ENCODE measurements at places on chromosomes 5 and 9.

- DNase-seq, result no peak
These were observed 30.9 kb downstream of the JAK2 start for GRCh38 chr9:5015934-5016333.

- DNase-seq, result no peak
These were observed 89.8 kb downstream of the NREP start for GRCh38 chr5:111667128-111667736.

DNA sequence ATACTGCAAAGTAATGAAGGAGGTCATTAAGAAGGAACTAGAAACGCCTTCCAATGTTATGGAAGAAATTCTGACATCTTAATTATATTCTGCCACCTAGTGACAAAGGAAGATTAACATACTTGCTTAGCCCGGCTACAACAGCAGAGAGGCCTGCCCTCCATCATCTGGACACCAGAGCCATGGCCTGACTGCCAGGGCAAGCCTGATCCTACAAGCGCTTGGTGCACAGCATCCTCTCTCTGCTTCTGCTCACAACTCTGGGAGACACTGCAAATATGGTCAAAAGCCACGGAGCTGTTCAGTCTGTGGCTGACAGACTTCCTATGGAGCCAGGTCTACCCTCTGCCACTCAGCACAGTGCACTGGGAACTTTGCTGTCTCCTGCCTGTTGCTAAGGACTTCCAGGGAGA is 87.3 kb upstream of the SLC44A1 start:
- no peak for DNase-seq

DNA sequence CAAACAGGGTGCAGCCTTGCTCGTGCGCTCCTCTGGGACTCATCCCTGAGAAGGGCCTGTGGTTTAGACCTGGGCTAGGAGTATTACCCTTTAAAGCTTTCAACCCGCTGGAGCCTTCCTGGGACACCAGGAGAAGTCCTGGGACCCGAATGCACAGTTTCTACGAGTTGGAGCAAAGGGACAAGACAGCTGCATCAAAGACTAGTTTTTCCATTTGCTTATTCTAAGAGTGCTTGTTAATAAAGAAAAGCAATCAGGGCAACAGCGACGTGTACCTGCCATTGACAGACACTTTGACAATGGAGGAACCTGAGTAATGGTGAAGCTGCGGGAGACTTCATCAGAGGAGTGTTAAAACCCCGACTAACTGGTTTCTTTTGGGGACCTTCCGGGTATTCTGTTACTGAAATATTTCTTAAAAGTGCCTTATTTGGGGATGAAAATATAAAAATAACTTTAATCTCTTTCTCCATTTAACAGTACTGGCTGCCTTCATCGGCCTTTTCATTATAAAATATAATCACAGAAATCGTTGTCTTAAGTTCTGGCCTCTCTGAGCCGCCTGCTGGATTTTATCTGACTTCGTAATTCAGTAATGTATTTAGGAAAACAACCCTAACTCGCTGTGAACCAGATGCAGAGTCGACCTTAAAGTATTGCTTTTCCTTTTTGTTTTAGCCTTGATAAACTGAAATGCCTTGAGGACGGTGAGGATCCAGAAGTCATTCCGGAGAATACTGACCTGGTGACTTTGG is 732 bp downstream of the SNAPC3 start:
- DNase-seq, result no peak

- no peak for DNase-seq
These were observed 368.8 kb downstream of the GLIS3 start for GRCh38 chr9:3931058-3931457.

GRCh38 chr5:140596321-140596741 is 31.7 kb downstream of the SLC35A4 start:
- no peak for DNase-seq

GRCh38 chr9:96064826-96065481 is 189.5 kb downstream of the ERCC6L2 start:
- no peak for DNase-seq

DNA sequence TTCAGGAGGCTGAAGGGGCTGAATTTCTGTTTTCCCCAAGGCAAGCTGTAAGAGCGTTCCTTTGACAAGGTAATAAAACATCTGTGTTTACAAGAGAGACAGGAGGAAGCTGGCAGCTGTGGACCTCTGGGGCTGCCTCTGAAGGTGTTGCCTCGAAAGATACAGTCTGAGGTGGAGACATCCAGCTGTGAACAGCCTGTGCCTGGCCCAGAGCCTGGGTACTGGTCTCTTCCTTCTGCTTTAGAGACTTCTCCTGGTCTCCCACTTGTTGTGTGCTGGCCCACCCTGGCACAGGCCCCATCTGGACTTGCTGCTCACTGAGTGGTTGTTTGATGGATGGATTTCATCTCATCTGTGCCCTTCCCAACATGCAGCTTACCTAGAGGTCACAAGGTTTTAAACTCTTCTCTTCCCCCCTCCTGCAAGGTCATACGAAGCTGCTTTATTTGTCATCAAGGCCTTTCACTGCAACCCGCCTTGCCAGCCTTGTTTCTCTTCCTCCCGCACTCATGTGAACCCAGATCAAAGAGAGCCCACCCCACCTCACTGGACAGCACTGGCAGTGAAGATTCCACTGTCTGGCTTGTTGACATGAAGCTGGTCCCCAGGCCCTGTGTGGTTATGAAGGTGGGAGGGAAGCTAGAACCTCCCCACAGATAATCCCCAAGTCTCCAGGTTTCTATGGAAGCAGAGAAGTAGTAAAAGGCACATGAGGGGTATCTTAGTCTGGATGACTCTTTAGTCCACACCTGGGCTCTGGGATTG is 35.0 kb upstream of the ALDH1B1 start:
- no peak for DNase-seq

- DNase-seq, result no peak
These were observed 44.2 kb upstream of the COL15A1 start for GRCh38 chr9:98899408-98900056.

DNA sequence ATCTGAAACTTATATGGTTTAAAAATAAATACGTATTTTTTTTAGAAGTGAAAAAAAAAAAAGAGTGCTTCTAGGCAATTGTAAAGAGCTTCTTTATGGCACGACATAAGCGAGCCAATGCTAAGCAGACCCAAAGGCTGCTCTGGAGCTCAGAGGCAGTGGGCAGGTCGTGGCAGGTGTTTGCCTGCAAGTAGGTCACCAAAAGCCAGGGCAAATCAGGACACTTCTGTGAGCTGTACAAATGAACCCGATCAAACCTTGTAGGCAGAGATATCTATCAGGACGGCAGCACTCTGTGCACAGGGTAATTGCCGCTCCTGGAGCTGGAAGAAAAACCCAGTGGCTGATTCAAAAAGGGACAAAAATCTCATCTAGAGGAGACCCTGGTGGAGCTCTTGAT is 75.9 kb downstream of the IRX2 start:
- DNase-seq, result no peak

DNA sequence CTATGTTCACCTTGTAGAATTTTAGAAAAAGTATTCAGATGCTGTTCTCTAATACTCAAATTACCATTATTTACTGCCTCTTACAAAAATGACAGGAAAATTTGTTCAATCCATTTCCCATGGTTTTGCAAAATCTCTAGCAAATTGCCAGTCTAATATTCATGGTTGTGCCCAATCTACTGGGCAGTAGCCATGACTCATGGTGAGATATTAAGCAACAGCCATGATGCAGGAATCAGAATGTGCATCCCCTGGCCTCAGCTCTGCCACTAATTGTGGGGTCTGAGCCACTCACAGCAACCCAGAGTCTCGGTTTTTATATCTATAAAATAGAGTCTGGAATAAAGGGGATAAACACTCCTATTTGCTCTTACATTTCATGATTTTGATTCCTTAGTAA is 353.6 kb downstream of the DEPDC1B start:
- DNase-seq, result no peak

- DNase-seq, result no peak
These were observed 144.6 kb upstream of the SGCD start for GRCh38 chr5:156182174-156182967.

DNA sequence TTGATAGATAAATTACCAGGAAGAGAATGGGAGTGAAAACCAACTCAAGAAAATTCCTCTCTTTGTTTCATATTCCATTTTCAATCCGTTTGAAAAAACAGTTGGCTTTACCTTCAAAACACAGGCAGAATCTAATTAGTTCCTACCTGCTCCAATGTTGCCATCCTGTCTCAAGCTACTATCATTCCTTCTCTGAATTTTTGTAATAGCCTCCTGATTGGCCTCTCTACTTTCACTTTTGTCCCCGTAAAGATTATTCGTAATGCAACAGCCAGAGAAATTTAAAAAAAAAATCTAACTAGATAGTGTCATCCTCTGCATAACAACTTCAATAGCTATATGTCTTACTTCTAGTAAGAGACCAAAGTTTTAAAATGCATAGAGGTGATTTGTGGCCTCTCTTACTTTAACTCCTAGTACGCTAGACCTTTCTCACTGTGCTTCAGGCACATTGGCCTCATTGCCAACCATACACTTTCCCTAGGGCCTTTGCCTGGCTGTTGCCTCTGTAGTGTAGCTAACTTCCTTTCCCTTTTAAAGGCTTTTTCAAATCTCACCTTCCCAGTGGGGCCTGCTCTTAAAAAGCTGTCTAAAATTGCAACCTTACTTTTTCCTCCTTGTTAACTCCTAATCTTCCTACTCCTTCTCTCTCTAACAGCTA is 311.3 kb upstream of the GRIN3A start:
- DNase-seq, result no peak

GRCh38 chr9:2765250-2765880 is 48.1 kb downstream of the KCNV2 start:
- DNase-seq, result peak; percentile 15

- DNase-seq, result no peak
These were observed 75.3 kb downstream of the ADAMTS2 start for GRCh38 chr5:179269781-179270543.

DNA sequence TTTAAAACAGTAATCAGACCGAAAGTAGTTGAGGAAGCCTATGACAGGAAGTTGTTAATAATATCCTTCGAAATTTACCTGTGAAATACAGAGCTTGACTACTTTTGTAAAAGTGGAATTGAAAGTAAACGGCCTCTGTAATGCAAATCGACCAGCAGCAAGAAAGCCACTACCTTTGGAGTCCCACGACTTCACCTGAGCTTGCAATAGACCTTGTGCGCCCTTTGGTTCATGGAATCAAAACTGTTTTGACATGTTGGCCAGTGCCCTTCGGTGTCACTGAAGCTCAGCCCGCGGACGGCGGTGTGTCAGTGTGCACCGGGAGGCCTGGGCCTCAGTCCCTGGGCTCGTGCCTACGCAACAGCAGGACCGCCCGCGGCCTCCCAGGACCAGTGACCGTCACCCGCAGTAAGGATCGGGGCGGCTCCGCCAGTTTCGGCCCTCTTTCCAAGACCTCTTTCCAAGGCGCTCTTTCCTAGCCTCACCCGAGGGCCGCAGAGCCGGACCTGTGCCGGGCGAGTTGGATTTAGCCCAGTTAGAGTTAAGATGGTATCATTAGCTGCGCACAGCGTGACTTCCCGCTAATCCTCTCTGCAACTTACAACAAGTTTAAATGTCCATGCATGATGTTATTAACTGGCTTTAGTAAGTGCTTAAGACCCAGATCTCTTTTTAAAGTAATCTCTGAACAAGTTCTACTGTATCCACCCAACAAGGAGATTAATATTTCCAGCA is 223.3 kb downstream of the MEF2C start:
- no peak for DNase-seq

- DNase-seq, result no peak
These were observed 170.0 kb upstream of the IRX4 start for GRCh38 chr5:2052687-2053086.

- DNase-seq, result no peak
These were observed 274.2 kb downstream of the BRINP1 start for GRCh38 chr9:119095072-119095471.

GRCh38 chr5:170143091-170143490 is 37.4 kb downstream of the FOXI1 start:
- DNase-seq, result no peak

GRCh38 chr5:97383996-97384395 is 200.9 kb upstream of the RIOK2 start:
- no peak for DNase-seq

DNA sequence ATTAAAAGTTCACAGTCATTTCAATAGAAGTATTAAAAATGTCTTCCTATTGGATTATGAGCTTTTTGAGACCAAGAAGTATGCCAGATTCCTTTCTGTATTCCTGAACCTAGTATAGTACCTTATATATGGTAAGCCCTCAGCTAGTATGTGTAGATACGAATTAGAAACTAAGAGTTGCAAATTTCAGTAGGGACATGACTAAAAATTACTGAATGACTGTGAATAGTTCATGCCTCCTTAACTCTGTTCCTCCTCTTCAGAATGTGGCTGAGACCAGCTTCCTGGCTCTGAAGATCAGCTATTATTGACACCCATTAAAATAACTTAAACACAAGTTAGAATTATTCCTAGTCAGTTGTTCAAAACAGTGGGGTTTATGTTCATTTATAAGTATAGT is 19.7 kb downstream of the KDM3B start:
- DNase-seq, result no peak

GRCh38 chr9:71112866-71113265 is 8.6 kb downstream of the TRPM3 start:
- no peak for DNase-seq

DNA sequence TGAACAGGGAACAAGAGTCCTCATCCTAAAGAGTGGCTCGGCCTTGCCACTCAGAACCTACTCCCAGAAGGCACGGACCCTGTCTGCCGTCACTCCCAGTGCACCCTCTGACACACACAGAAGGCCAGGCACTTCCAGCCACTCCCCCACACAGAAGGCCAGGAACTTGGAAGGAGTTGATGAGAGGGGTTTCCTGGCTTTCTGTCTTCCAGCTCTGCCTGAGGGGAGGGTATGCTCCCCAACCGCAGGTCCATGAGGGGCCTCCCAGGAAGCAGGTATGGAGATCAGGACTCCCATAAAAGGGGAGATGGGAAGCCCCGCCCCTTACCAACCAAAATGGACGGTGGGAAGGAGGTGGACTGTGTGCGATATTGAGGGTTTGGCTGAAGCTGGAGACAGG is 247.6 kb upstream of the IRX4 start:
- no peak for DNase-seq

DNA sequence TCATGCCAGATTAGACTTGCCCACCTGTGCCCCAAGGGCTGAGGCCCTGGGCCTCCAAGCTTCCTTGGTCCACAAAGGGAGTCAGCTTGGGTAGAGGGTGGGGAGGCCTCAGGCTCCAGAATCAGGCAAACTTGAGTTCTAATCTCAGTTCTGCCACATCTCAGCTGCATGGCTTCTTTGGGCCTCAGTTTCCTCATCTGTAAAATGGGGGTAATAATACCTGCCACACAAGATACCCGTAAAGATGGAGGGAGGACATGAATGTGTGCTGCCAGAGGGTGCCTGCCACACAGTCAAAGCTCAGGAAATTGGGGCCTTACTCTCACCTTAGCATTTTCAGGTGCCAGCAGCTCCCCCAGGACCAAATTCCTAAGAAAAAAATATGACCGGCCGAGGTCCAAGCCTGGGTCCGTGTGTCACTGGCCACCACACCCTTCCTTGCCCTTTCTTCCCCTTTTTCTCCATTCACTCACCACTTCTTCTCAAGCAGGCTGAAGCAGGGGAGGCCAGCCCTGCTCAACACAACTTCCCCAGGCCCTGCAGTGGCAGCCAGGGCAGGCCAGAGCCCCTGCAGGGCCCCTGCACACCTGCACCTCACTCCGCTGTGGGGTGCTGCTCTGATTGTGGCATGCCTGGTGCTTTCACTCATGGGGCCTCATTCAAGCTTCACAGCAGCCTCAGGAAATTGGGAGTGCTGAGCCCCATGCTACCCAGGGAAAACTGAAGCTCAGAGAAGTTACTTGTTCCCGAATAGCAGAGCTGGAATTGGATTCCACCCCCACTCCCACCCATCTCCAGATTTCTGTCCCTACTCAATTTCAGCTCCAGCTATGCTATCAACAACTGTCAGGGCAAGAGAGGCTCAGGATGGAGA is 3.9 kb downstream of the RGS14 start:
- DNase-seq, result no peak

- no peak for DNase-seq
These were observed 43.3 kb downstream of the SLC28A3 start for GRCh38 chr9:84297162-84297821.

GRCh38 chr9:123541411-123541810 is 185.4 kb downstream of the CRB2 start:
- no peak for DNase-seq
